GM19239 (cell line): ENCODE measurements at places on chromosomes 11 and 22.

- no peak for DNase-seq
Measured at GRCh38 chr11:75013051-75013450, 24.3 kb downstream of the NEU3 start.

- no peak for DNase-seq
Measured at GRCh38 chr11:124039557-124039956, 1.6 kb downstream of the OR10G7 start.

GRCh38 chr11:120837696-120838095 lies 186.2 kb upstream of the TBCEL start:
- DNase-seq, result no peak

DNA sequence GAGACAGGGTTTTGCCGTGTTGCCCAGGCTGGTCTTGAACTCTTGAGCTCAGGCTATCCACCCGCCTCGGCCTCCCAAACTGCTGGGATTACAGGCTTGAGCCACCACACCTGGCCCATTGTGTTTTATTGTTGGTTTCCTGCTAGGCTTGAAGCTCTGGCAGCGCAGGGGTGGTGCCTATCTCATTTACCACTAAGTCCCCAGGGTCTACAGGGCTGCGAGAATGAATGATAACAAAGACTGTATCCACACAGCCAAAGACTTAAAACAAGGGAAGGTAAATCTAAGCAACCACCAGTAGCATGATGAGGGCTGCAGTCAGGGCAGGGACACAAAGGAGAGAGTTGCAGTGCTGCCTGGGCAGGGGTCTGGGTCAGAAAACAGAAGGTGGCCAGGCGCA lies 37.3 kb upstream of the XBP1 start:
- no peak for DNase-seq

- no peak for DNase-seq
Measured at GRCh38 chr22:26990503-26991189, 333.3 kb downstream of the MIAT start.

DNA sequence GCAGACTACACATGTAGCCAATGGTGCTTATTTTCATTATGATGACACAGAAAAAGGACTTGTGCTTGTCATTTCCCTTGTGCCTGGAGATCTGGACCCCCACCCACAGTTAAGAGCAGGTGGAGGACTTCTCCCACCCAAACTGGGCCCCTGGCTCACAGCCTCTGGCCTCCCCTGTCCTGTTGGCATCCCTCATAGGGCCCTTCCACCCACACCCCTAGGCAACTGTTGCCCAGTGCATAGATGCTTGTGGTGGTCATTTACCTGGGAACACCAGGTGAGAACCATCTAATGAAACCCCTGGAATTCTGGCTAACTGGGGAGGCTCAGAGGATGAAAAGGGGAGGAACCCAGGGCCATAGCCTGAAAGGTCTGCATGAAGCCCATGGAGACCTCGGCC lies 355.9 kb downstream of the BUD13 start:
- DNase-seq, result no peak

DNA sequence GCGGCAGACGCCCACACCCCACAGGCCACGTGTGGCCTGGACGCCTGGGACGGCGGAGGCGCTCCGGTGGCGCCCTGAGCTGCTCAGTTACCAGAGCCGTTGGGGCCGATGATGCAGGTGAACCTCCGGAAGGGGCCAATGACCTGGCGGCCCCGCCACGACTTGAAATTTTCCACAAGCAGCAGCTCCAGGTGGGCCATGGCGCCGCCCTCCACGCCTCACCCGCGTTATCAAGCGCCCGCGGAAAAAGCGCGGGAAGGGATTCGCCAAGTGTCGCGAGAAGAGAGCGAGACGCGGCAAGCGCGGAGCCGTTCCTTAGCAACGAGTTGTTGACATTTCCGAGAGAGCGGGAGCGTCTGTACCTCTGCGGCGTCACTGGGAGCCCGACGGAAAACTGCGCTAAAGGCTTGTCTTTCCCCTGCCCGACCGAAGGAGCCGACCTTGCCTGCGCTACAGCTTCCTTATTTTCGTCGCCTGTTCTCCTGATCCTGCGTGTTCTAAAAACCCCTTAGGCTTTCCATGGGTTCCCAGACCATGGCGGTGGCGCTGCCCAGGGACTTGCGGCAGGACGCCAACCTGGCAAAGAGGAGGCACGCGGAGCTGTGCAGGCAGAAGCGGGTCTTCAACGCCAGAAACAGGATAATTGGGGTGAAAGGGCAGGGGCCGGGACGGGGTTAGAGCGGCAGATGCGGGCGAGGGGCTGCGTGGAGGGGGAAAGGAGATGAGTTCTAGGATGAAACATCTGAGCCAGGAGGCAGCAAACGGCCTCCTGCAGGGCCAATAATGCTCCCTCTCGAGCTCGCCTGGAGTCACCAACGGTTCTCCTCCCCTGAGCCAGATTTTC lies at the start of the genes RIBC2 and SMC1B:
RIBC2 (plus strand) TSS at position 326 of the 844 bp plus-strand sequence; CDS start at position 520, 194 bp downstream.
SMC1B (minus strand) TSS at position 232 of the 844 bp plus-strand sequence; CDS start at position 200, 32 bp downstream.
- peak; percentile 93 for DNase-seq

GRCh38 chr11:67409781-67410368 lies 5.6 kb upstream of the CARNS1 start:
- DNase-seq, result no peak

GRCh38 chr11:120952461-120953434 lies 71.2 kb upstream of the TBCEL start:
- DNase-seq, result peak; percentile 62

GRCh38 chr11:35426351-35426750 lies 7.0 kb upstream of the SLC1A2 start:
- no peak for DNase-seq
